ENCODE measurements at places on chromosomes 12 and 14.

DNA sequence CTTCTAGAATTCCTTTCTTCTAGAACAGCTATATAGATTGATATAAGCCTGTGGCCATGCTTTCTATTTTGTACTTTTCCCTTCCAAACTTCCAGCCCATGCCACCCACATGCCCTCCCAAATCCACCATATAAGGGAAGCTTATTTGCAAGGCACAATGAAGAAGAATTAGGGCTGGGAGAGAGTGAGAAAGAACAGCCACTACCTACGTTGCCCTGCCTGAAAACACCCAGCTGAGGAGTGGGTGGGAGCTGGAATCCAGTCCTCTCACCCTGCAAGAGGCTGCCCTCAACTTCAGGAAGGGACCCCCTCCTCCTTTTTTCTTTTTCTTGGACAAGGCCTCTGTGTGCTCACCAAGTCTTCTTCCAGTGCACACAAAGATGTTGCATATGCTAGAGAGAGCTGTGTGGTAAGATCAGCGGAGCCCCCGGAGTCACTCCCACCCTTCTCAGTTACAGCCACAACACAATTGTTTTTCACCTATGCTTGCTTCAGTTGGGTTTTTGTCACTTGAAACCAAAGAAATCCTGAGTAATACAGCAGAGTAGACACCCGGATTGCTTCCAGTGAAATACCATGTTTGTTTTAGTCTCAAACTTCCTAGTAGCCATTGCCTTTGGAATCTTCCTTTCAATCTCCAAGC, 38.8 kb downstream of the CDKL1 start:
- DNase-seq, result no peak

DNA sequence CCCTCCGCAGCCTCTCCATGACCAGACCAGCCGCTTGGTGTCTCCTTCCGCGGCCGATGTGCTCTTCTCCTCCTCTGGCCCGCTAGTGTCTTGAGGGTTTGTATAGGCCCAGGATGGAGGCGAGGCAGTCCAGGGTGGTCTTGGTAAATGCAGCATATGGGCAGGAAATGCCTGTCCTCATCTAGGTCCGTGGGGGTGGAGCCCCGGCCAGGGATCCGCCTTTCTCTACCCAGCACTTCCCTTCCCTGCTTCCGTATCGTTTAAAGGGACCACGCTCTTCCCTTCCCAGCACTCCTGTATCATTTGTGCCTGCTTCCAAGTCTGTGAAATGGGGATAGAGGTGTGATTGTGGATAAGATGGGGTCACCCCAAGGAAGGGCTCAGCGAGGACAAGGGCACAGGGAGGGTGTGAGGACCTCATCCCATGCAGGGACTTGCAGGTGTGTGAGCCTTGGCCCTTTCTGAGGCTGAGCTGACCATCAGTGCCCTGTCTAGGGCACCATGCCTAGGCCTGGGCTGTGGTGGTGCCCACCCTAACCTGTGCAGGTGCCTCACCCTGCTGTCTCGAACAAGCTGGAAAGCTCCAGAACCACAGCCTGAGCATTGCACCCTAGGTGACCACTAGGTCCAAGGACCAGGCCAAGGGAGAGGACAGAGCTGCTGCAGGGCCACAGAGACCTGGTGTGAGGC, 326.8 kb upstream of the RTL1 start:
- no peak for DNase-seq

DNA sequence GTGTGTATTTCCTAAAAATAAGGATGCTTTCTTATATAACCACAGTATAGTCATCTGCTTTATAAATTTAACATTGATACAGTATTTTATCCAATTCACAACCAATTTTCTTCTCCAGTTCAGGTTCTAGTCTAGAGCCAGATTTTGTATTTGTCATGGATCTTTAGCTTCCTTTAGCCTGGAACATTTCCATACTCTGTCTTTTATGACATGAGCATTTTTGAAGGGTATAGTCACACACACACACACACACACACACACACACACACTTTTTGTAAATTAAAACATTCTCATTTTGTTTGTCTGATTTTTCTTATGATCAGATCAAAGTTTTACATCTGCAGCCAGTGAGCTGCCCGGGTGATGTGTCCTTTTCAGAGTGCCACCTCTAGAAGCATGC, 25.4 kb downstream of the CGRRF1 start:
- no peak for DNase-seq

GRCh38 chr12:85627584-85627983, 208.6 kb downstream of the RASSF9 start:
- no peak for DNase-seq

DNA sequence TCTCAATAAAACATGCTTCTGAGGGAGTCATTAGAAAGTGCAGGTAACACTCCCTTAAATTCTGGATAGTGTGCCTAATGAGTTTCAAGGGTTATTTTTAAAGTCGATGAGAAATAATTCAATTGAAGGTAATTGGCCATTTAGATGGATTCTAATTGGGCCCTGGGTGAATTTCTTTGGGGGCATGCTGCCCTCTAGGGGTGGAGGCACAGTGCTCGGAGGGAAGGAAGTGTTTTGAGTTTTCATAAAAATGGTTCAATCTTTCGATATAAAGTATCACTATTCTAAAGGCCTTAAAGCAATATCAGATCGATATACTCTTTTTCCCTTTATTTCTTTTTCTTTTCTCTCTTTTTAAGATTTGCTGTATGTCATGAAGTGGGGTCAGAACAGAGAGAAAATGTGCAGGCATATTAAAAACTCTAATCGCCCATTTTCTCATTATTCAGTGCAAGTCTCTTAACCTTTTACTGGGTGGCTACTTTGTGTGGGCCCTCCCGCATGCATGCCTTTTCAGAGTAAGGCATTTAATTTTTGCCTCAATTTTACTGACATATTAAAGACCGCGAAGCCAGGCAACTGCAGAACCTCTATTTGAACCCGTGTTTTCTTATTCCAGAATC, 25.5 kb downstream of the NKX2-8 start:
- no peak for DNase-seq

GRCh38 chr12:6076346-6076745, 48.1 kb downstream of the VWF start:
- DNase-seq, result no peak

- no peak for DNase-seq
These were observed 128.7 kb downstream of the CPNE8 start for GRCh38 chr12:38776647-38777046.

GRCh38 chr12:12533238-12533829, 29.3 kb downstream of the DUSP16 start:
- DNase-seq, result no peak

DNA sequence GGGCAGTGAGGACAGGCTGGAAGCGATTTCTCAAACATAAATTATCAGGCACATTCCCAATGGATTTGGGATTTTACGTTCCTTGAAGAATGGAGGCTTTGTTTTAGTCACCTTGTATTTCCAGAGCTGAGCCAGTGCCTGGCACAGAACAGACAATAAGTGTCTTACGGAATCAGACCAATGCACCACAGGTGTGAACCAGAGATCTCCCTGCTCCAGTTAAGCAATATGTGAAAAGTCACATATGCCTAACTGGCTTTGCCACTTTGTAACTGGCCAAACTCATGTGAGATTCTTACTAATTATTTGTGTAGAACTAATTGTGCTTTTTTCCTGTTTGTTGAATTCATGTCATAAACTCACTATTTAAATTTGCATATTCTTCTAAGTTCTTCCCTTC, 130.4 kb downstream of the KCNH5 start:
- no peak for DNase-seq

GRCh38 chr14:21191809-21192446, 36.1 kb upstream of the OR5AU1 start:
- DNase-seq, result peak; percentile 26

GRCh38 chr12:83132360-83132759, 445.7 kb downstream of the TMTC2 start:
- DNase-seq, result no peak

- no peak for DNase-seq
These were observed 48.8 kb upstream of the KRR1 start for GRCh38 chr12:75560167-75560566.

DNA sequence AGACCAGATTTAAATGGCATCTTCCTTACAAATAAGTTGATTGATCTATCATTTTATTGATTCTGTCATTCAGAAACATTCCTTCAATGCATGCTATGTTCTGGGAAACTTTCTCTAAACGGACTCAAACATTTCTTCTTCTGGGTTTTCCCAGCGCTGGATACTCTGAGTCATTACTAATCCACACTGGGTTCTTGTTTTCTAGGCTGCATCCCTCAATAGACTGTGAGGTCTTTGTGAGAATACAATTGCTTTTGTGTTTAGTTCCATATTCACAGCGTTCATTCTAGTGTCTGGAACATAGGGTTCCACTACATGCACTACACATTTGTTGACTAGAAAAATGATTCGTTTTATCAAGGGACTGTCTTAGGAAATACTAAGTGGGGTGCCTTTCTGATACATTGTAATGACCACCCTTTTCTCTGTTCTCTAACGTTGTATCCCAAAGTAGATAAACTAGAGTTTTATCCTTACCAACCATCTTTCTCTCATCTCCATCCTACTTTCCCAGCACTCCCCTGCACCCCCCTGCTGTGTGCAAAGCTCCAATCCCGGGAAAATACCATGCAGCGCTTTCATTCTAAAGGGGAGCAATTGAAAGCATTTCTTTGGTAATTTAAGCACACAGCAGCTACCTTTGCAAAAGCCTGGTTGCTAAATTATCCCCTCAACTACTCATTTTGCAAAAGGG, 878.7 kb downstream of the DIO2 start:
- DNase-seq, result no peak

DNA sequence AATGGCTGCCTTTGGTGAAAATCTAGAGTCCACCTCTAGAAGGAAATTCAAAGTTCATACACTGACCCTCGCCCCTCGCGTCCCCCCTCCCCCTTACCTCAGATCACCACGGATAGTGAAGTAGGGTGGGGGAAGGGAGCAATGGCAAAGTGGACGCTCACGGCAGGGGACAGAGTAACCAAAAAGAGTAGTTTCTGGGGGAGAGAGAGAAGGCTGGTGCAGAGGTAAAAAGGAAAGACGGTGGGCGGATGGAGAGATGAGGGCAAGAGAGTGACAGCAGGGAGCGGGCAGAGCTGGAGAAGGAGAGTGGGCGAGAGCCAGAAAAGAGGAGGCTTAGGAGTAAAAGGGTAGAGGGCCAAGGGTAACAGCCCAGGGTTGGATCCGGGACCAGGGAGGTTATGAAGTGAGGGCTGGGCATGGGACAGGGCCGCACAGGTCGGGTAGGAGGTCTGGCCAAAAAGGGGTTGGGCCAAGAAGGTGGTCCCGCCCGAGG, 423 bp downstream of the ALDH6A1 start:
- DNase-seq, result no peak

GRCh38 chr14:104253901-104254353, 115.5 kb downstream of the KIF26A start:
- DNase-seq, result no peak

- no peak for DNase-seq
These were observed 23.0 kb upstream of the NRDE2 start for GRCh38 chr14:90354551-90355298.

DNA sequence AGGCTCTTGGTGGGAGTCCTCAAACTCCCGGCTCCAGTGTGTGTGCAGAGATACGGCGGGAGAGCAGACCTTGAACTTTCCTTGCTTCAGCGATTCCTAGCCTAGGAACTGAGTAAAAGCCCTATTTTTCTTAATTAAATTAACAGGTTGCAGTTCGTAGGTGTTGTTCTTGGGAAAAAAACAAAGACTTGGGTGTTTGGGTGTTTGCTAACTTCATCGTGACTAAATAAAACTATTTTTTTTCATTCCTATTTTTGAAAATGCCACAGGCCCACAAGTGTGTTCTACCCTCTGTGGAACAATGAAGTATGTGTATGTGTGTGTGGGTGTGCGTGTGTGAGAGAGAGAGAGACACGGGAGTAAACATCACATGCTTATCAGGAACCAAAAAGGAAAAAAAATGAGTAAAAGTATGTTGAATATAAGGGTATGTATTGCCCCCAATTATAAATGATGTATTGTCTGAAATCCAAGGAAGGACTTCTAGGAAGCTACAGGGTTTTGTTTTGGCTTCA, 651 bp downstream of the TMEM117 start:
- no peak for DNase-seq

GRCh38 chr12:11607313-11608081, 42.0 kb upstream of the ETV6 start:
- no peak for DNase-seq

- DNase-seq, result no peak
These were observed 6.4 kb upstream of the TSPAN8 start for GRCh38 chr12:71164166-71164565.

DNA sequence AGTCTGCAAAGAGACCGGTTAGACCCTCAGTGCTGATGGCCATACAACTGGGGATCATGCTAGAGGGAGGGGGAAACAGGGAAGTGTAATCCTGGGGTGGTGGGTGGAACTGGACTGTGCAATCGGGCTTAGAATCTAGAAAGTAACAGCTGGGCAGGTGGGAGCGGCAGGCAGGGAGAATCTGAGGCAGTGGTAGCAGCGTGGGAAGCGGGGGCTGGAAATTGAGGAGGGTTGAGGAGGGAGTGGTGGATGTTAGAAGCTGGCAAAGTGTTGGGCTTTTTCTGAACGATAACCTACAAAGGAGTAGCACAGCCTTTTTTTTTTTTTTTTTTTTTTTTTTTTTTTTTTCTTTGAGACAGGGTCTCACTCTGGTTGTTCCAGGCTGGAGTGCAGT, 3.1 kb upstream of the IGFBP6 start:
- no peak for DNase-seq

GRCh38 chr12:114834621-114835020, 150.6 kb upstream of the TBX3 start:
- DNase-seq, result no peak

GRCh38 chr14:69643430-69644200, 32.2 kb downstream of the SUSD6 start:
- peak; percentile 22 for DNase-seq

- DNase-seq, result no peak
These were observed 54.1 kb upstream of the PLBD1 start for GRCh38 chr12:14621826-14622225.

DNA sequence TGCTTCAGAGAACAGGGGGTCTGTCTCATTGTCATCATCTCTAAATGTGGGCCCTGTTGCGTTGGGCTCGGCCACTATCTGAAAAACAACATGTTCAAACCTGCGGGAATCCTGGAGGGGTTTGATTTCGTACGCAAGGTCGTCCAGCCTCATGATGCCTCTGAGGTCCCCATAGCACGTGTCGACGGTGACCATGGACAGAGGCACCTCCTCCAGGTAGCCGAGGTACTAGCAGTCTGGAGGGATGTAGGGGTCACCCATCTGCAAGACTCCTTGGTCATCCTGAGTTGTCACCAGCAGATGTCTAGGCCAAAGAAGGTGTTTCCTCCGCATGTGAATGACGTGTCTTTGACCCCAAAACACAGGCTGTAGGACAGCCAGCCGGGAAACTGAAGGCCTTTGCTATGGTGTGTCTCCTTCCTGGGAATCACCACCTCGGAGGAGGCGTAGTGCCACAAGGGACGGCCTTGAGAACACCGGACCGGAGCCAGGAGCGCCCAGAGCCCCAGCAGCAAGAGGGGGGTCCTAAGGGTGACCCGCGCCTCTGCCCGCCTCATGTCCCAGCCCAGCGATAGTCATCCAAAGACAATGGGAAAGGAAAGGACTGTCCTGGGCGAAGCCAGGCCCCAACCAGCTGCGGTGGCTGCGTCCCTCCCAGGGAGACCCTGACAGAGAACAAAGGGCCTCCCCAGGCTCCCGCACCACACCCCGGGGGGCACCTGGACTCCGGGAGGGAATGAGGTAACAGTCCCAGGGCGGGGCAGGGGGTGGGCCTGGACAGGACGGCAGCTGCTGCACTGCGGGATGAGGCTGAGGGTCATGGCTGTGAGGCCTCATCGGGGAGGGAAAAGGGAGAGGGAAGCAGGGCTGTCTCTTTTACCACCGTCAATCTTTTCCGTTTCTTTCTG, 445.5 kb downstream of the TMEM121 start:
- no peak for DNase-seq

- DNase-seq, result no peak
These were observed 26.5 kb downstream of the BCL7A start for GRCh38 chr12:122048151-122048550.
